GOT3 (cell line): ENCODE measurements at places on chromosomes 6 and 20.

DNA sequence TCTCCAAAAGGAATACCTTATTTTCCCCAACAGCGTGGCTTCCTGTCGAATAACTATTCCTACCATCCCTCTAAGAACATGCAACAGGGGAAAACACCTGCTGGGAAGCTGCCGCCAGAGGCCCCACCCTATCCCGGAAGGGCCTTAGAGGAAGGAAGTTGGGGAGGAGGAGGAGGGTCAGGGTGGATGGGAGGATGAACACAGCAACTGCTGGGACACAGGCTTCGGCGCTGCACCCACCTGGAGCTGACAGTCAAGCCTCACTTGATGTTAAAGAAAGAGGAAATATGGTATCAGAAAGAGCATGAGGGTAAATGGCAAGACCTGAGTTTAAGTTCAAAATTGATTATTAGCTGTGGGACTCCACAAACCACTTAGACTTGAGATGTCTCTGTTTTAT lies 36.5 kb upstream of the RPS6KA2 start:
- DNase-seq, result no peak

- DNase-seq, result no peak
These were observed at the start of gene RIMS1 for GRCh38 chr6:71886184-71887005. RIMS1 (plus strand) TSS chr6:71886550; CDS start chr6:71887024, 474 bp downstream.

- DNase-seq, result no peak
These were observed 25.1 kb downstream of the CAP2 start for GRCh38 chr6:17418281-17419188.

DNA sequence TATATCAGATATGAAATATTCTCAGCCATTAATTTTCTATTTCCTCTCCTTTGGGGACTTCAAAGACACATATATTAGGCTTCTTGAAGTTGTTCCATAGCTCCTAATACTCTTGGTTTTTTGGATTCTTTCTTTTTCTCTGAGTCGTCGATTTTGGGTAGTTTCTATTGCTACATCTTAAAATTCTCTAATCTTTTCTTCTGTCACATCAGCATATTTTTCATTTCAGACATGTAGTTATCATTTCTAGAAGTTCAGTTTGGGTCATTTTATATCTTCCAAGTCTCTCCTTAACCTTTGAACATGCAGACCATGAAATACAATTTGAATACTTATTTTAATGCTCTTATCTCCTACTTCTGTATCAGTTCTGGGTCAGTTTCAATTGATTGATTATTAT lies 38.9 kb upstream of the SCRT2 start:
- no peak for DNase-seq

DNA sequence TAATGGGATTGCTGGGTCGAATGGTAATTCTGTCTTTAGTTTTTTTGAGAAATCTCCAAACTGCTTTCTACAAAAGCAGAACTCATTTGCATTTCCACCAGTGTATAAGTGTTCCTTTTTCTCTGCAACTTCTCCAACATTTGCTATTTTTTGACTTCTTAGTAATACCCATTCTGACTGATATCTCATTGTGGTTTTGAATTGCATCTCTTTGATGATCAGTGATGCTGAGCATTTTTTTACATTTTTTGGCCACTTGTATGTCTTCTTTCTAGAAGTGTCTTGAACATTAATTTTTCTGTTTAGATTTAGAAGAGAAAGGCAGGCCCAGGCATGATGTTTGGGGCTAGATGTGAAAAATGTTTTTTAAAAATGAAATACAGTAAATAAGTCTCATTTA lies 553.1 kb upstream of the MAN1A1 start:
- no peak for DNase-seq

DNA sequence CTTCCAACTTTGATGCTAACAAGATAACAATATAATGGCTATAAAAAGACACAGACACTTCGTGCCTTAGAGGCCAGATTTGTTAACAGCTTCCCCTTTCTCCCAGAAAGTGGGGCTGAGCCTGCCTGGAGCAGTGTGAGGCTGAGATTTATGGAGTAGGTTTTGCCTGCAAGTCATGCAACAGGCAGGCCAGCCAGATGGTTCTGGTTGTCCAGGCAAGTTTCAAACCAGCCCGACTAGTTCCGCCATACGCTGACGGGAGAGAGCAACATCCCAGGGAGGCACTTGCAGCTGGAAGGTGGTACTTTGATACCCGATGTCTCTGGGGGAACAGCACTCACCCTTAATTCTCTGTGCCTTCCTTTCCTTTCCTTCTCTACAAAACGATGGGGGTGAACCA lies 81.3 kb upstream of the NAA20 start:
- no peak for DNase-seq

DNA sequence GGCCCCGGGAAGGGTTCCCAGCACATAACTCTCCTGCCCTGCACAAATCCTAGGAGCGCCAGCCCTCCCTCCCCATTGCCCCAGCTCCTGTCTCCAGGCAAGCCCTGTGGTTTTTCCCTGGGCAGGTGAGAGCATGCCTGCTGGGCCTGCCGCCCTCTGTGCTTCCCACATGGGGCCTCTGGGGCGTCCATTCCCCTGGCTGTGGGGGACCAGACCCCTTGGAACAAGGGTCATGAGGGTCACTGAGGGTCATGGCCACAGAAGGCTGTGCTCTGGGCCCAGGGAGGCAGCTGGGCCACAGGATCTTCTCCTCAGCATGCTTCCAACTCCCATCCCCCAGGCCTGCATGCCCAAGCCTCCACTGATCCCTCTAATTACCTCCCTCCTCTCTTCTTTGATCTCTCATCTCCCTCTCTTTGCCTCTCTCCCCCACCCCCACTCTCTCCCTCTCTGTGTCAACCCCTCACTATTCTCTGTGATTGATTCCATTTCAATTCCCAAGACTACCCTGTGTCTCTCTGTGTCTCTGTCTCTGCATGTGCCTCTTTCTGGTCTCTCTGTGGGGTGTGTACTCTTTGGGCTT lies 6.1 kb downstream of the MDFI start:
- no peak for DNase-seq

- DNase-seq, result no peak
These were observed 244.5 kb downstream of the CD83 start for GRCh38 chr6:14361956-14362587.

DNA sequence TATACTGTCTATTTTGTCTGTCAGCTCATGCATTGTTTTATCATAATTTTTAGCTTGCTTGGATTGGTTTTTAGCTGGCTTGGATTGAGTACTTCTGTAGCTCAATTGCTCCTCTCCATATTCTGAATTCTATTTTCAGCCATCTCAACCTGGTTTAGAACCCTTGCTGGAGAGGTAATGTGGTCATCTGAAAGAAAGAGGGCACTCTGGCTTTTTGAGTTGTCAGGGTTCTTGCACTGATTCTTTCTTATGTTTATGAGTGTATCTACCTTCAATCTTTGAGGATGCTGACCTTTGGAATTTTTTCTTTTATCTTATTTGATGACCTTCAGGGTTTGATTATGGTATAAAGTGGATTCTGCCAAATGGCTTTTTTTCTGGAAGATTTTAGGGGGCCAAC lies 632.7 kb upstream of the ID4 start:
- no peak for DNase-seq

DNA sequence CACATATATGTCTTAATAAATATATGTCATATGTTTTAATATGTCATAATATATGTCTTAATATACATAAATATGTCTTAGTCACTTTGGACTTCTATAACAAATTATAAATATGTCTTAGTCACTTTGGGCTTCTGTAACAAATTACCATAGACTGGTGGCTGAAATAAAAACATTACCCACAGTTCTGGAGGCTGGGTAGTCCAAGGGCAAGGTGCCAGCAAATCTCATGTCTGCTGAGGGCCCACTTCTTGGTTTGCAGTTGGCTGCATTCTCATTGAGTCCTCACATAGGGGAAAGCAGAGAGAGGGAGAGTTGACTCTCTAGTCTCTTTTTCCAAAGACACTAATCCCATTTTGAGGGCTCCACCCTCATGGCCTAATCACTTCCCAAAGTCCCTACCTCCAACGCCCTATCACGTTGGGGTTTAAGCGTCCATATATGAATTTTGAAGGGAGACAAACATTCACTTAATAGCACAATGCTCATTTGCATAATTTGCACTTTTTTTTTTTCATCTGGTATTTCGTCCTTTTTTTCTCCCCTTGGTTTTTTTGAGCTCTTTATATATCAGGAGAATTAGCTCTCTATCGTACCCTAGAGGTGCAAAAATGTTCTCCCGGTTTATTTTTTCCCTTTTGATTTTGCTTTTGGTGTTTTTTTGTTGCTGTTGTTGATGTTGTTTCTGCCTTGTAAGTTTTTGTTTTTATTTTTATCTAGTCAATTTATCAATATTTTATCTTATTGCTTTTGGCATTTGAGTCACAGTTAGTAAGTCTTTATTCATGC lies 266.4 kb downstream of the PLCB1 start:
- no peak for DNase-seq

GRCh38 chr6:65000815-65001214 lies 706.2 kb downstream of the EYS start:
- DNase-seq, result no peak

DNA sequence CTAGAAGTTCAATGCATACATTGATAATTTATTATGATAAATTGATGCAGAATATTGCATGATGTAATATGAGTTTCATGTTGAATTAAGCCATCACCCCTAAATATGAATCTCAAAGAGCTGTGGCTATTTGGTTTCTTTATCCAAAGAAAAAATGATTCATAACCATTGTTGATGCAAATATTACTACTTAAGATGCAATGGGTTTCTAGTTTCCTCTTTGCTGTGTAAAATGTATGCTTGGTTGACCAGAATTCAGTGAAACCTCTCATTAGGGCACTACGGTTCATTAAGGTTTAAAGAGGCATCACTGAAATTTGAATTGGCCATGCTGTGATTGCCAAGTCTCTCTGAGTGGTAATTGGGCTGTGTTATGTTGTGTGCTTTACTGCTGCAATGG lies 492.5 kb upstream of the FLRT3 start:
- no peak for DNase-seq

DNA sequence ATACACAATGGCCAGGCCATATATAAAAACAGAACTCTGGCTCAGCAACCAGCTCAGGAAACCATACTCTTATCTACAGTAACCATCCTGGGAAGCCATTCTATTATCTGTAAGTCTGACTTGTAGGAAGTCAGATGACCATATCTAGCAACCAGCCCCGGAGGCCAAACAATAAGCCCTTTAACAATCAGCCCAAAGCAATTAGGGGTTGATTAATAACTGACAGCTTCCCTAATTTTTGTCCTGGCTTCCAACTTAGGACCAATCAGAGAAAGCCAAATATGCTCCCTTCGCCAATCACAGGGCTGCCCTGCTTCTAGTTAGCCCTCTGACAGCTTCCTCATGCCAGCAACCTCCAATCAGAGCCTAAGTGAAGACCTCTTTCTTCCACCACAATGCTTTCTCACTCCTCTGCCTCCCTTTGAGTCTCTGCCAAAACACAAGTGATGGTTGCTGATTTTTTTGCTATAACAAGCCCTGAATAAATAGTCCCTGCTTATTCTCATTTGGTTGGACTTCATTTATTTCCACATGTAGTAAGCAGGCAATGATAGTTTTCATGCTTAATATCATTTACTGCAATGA lies 37.8 kb upstream of the STXBP5 start:
- no peak for DNase-seq

DNA sequence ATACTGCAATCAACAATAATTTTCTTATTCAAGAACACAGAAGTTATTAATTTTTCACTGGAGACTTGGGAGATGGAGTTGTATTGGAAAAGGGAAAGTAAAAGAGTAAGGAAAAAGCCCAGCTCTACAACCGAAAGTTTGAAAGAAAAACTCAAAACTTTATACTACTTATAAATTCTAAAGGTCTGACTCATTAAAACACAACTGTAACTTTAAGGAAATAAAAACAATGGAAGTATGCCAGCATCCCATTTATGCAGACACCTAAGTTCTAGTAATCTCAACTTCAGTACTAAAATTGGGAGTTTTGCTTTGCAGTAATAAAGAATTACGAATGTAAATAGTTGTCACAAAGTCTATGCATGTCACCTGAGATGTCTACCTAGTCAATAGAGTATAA lies 80.6 kb downstream of the IRAK1BP1 start:
- no peak for DNase-seq

DNA sequence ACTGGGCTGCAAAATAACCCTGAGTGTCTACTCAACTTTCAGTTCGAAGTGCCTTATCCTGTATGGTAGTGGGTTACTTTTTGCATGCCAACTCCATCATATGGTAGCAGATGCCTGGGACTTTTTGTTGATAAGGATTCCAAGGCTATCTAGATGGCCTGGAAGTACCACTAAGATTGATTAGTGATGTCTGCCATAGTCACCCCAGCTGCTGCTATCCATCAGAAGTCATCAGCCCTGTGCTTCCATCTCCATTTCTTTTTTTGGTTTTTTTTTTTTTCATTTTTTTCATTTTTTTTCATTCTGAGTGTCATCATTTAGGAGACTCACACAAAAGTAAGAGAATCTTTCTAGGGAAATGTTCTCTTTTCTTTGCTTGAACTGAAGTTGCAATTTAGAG lies 217.4 kb upstream of the PLCB4 start:
- no peak for DNase-seq

- DNase-seq, result no peak
These were observed 634.3 kb upstream of the MAP3K7 start for GRCh38 chr6:91221072-91221720.

DNA sequence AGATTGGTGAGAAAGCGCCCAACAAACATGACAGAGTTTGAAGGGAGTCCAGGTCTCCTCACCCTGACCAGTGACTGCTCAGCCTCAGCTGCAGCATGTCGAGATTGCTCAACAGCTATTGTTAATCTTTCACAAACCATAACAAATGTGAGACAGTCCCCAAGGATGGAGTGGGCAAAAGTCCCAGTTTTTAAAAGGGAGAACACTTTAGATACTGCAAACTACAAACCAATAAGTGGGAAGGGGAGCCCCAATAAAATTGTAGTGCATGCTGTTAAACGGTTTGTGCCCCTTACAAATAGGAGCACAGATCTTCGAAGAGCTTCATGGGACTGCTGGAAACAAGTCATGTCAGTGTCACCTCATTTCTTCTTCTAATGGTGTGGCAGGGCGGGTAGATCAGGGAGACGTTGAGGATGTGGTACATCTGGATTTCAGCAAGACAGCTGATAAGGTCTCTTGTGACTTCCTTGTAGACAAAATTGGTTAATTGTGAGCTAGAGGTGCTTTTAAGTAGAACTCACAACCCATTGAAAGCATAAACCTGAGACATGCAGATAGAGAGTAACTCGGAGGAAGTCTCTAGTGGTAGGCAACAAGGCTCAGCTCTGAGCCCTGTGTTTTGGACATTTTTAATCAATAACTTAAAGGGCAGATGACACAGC lies 134.0 kb upstream of the ARMC2 start:
- no peak for DNase-seq

DNA sequence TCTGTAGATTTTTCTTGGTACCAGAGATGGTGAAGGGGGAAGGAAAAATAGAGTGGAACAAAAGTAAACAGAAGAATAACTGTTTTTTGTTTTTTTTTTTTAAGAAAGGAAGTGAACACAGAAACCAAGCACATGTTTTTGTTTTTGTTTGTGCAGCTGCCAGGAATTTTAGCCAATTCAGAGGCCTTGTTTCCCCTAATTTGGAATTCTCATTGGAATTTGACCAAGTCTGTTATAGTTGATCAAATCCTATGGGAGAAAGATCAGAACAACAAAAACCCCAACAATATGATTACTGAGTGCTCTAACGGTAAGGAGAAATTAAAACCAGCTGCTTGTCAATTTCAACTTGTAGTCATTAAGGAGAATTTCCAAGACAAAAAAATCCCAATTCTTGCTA lies 18.2 kb upstream of the IL22RA2 start:
- no peak for DNase-seq
